ENCODE measurements at places on chromosomes 6 and 20.

DNA sequence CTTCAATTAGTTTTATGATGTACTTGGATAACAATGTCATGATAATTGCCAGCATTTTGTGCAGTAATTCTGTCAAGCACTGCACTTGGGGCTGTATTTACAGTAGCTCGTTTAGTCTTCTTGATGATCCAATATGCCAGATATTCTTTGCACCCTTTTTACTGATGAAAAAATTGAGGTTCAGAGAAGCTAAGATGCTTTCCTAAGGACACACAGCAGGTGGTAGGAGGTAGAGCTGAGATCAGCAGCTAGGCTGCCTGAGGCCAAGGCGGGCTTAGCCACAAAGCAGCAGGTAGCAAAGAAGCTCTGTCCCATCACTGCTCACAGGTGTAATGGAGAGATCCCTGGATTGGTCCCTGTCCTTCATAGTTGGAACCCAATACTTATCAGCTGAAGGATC lies 33.3 kb downstream of the SUMO4 start:
- H3K27ac ChIP-seq: no peak overlapping the region
- no peaks in the 10 kb centered on the region for H3K36me3 ChIP-seq
- H3K4me3 ChIP-seq: no peak overlapping the region
- no peaks in the 10 kb centered on the region for H3K4me1 ChIP-seq
- no peak for DNase-seq
- H3K27me3 ChIP-seq: no peaks in the 10 kb centered on the region

DNA sequence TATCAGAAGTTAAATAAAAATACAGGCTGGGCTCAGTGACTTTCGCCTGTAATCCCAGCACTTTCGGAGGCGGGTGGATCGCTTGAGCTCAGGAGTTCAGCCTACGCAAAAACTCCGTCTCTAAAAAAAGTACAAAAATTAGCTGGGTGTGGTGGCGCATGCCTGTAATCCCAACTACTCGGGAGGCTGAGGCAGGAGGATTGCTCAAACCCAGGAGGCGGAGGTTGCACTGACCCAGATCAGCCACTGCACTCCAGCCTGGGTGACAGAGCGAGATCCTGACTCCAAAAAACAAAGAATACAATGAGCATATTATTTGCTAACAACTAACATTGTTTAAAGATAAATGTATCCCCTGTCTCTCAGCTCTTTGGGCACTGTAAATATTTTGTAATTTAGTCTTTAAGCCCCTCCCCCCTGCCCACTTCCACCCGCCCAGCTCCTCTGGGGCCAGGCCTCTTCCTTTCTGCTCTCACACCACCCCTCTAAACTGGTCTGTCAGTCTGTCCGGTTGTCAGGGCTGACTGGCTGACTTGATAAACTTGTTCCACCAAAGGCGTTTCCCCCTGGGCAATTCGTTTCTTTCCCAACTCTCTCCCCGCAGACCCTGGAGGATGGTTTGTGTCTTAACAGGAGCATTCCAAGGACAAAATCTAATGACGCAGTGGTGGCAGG lies 62.4 kb upstream of the QKI start:
- H3K27ac ChIP-seq: no peak overlapping the region
- no peak overlapping the region for H3K4me3 ChIP-seq
- peaks cover 18% of the 10 kb centered on the region for H3K4me1 ChIP-seq
- no peaks in the 10 kb centered on the region for H3K36me3 ChIP-seq
- no peak for DNase-seq

- peak overlapping the region; percentile 90 for H3K4me3 ChIP-seq
- peak overlapping the region; percentile 91 for H3K27ac ChIP-seq
- H3K27me3 ChIP-seq: no peaks in the 10 kb centered on the region
- H3K36me3 ChIP-seq: peaks cover 7% of the 10 kb centered on the region
- H3K4me1 ChIP-seq: peaks cover 5% of the 10 kb centered on the region
These were observed 374 bp upstream of the SERINC1 start for GRCh38 chr6:122472022-122472340.

- H3K27ac ChIP-seq: no peak overlapping the region
- H3K4me3 ChIP-seq: no peak overlapping the region
- no peaks in the 10 kb centered on the region for H3K27me3 ChIP-seq
- no peak for DNase-seq
- no peaks in the 10 kb centered on the region for H3K36me3 ChIP-seq
- H3K4me1 ChIP-seq: no peaks in the 10 kb centered on the region
These were observed 402.1 kb downstream of the KIF16B start for GRCh38 chr20:16171180-16171579.

- H3K27me3 ChIP-seq: peaks cover 27% of the 10 kb centered on the region
- H3K36me3 ChIP-seq: no peaks in the 10 kb centered on the region
- H3K4me3 ChIP-seq: no peak overlapping the region
These were observed 108.0 kb downstream of the SNX5 start for GRCh38 chr20:17860301-17861197.
